ENCODE measurements at places on chromosomes 11 and 22.

DNA sequence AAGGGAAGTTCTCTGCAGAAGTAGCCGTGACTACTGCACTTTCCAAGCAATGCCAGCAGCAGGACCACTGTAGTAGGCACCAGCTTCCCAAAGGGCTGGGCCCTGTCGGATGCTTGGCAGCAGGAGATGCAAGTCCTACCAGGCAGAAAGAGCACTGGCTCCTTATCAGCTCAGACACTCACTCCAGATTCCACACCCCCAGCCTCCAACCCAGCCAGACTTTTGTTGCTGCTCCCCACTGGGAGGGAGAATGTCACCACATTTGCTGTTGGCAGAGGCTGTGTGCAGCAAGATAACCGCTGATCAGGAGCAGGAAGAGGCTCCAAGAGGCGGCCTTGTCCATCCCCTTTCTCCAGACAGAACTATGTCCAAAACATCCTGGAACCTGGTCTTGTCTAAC lies 118.7 kb downstream of the C11orf58 start:
- DNase-seq = no peak

- peak; percentile 67 for DNase-seq
Measured at GRCh38 chr11:128181984-128182383, 405.4 kb downstream of the ETS1 start.

DNA sequence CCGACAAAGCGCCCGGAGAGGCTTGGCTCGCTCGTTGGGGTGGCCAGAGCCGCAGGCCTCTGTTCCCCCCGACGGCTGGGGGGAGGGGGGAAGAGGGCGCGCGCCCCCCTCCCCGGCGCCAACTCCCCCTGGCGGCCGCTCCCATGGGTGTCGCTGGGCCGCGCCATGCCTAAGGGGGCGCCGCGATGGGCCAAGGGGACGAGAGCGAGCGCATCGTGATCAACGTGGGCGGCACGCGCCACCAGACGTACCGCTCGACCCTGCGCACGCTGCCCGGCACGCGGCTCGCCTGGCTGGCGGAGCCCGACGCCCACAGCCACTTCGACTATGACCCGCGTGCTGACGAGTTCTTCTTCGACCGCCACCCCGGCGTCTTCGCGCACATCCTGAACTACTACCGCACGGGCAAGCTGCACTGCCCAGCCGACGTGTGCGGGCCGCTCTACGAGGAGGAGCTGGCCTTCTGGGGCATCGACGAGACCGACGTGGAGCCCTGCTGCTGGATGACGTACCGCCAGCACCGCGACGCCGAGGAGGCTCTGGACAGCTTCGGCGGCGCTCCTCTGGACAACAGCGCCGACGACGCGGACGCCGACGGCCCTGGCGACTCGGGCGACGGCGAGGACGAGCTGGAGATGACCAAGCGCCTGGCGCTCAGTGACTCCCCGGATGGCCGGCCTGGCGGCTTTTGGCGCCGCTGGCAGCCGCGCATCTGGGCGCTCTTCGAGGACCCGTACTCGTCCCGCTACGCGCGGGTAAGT lies 1.4 kb downstream of the KCNC1 start:
- DNase-seq = no peak

- DNase-seq = peak; percentile 28
Measured at GRCh38 chr22:21641417-21641788, 699 bp upstream of the SDF2L1 start.

DNA sequence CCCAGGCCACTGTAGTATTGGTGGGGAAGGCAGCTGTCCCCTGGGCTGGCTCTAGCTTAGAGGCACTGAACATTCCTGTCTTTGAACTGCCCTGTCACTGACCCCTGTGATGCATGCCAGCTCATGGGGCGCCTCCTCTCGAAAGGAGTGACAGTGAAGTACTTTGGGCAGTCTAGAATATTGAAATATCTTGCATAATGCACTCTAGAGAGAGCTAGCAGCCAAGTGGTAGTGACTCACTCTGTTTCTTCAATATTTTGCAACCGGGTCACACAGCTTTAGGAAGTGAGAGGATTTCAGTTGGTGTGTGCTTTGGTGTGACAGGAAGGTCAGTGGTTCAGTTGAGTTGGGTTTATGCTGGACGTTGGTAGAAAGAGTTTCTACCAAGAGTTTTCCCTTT lies 35.5 kb upstream of the ST14 start:
- peak; percentile 100 for DNase-seq

DNA sequence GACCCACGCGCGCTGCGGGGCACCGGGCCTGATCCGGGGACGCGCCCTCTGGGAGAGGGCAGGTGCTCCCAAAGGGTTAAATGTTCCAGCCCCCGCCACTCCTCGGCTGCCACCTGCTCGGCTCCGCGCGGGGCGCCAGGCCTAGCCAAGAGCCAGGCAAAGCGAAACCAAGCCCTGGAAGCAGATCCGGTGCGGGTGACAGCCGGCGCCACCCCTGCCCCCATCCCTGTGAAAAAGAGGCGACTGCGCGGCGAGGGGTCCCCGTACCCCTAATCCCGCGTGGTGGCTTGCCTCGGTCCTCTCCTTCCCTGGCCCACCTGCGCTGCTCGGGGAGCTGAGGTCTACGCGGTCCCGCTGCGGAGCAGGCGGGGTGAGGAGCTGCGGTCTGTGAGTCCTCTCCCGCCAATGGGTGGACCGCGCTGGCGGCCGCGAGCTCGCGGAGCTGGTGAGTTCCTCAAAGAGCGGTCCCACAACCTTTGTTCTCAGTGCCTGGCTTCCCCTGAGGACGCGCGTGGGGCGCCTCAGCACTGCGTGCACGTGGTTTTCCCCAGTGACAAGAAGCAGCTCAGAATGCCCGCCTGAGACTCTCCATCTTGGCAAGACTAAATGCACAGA lies at the start of gene ME3:
ME3 (minus strand) TSS at position 610 of the 615 bp plus-strand sequence.
- peak; percentile 67 for DNase-seq

DNA sequence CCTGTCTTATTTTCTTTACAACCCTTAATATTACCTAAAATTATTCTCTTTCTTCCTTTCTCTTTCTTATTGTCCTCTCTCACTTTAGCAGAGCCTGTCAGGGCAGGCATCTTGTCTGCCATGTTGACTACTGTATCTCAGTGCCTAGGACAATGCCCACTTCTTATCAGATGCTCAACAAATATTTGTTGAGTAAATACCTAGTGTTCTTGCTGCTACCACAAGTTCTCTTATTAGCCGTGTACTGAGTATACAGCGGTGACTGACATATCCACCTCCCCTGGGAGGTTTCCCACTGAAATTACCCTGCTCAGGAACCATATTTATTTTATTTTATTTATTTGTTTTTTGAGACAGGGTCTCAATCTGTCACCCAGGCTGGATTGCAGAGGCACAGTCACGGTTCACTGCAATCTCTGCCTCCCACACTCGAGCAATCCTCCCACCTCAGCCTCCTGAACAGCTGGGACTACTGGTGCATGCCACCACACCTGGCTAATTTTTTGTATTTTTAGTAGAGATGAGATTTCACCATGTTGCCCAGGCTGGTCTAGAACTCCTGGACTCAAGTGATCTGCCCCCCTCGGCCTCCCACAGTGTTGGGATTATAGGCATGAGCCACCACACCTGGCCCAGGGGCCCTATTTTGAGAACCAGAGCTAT lies 6.7 kb downstream of the HPX start:
- no peak for DNase-seq

DNA sequence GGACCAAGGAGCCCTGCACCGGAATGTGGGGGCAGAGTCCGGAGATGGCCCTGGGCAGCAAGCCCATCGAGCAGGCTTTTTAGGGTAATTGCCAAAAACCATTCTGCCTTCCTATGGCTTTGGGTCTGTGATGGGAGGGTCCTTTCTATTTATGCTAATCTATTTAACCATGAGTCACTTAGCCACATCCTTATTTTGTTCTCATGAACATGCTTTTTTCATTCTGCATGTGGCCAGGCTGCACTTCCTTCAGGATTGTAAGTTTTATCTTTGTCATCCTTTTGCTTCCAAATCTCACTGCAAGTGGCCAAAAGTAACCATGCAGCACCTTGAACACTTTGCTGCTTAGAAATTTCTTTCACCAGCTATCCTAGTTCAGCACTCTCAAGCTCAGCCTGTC lies 88.3 kb downstream of the EFCAB6 start:
- DNase-seq = peak; percentile 79

GRCh38 chr22:37267135-37267587 lies 15.1 kb upstream of the CYTH4 start:
- peak; percentile 29 for DNase-seq

DNA sequence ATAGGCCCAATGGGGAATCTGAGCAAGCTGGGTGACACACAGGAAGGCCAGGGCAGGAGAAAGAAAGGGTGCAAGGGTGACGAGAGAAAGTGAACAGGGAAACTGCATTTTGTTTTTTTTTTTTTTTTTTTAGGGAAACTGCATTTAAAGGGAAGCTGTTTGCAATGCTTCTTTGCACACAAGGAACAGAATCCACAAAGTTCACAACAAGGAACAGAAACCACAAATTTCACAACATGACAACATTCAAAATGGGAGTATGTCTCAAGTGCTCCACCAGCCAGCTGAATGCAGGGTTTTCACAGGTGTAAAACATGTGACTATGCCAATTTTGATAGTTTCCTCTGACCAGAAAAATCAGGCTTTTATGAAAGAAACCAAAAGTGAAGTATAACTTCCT lies 6.8 kb upstream of the PLAAT3 start:
- DNase-seq = peak; percentile 99

DNA sequence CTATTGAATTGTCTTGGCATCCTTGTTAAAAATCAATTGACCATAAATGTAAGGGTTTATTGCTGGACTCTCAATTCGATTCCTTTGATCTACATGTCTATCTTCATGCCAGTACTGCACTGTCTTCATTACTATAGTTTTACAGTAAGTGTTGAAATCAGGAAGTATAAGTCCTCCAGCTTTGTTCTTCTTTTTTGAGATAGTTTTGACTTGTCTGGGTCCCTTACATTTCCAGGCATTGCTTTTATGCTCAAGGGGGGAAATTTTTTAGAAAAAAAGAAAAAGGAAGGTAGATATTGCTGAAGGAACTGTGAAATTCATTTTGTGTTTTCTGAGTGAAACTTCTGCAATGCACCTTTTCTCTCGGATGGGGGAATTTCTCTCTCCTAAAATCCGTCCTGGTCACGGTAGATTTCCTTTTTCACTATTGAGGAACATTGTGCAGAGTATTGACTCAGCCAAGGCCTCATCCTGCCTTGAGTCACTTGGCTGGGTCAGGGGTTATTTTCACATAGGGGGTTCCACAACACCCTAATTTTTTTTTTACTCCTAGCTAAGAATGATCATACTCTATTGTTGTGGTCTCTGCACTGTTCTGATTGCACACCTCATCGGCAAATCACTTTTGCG lies 2.8 kb upstream of the ACER3 start:
- peak; percentile 82 for DNase-seq

DNA sequence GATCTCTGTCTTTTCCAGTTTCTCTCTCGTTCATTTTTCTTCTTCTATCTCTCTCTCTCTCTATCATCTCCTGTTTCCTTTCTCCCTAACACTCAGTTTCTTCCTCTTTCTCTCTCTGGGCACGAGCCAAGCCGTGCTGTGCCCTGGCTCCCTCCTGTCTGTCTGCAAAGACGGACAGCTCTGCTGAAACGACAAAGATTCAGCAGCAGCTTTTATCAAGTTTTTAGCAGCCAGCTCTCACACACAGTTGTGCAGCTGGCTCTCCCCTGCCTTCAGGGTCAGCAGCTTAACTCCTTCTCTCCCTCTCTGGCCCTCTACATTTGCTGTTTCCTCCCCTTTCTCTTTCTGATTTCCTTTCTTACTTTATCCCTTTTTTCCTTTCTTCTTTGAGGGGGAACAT lies 352.0 kb upstream of the MPPED2 start:
- DNase-seq = no peak

DNA sequence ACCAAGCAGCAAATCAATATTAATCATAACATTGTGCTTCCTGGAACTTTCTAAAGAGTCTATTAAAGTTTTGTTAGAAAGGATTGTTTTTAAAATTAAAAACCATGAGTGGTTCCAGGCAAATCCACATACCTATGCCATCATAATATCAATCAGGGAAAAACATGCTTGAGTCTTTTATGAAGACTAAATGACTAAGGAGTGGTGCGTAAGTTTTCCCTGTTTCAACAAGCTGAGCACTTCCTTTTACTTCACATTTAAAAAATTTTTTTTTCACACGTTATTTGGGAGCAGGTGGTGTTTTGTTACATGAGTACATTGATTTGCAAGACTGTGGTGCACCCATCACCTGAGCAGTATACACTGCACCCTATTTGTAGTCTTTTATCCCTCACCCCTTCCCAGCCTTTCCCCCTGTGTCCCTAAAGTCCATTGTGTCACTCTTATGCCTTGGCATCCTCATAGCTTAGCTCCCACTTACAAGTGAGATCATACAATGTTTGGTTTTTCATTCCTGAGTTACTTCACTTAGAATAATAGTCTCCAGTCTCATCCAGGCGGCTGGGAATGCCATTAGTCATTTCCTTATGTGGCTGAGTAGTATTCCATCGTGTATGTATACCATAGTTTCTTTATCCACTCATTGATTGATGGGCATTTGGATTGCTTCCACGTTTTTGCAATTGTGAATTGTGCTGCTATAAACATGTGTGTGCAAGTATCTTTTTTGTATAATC lies 1190.3 kb upstream of the RAG2 start:
- DNase-seq = no peak

- DNase-seq = no peak
Measured at GRCh38 chr11:116993599-116993998, 104.6 kb downstream of the SIK3 start.

GRCh38 chr22:49953027-49953679 lies 7.4 kb upstream of the PIM3 start:
- DNase-seq = peak; percentile 26

DNA sequence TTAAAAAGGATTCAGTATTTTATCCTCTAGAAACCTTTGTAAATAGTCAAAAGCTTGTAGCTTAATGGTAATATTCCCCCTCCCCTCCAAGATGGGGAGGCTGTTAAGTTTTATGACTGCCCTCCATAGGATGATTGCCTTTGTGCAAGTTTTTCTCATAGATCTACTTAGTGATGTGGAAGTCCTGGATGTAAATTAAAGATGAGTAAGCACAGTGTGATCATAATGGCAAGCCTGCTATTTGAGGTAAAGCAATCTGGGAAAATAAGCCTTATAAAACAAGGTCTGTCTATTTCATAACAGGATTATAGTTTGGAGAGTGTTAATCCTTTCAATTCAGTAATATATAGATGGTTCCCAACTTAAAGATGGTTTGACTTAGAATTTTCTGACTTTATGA lies 216.3 kb downstream of the DDX10 start:
- no peak for DNase-seq

DNA sequence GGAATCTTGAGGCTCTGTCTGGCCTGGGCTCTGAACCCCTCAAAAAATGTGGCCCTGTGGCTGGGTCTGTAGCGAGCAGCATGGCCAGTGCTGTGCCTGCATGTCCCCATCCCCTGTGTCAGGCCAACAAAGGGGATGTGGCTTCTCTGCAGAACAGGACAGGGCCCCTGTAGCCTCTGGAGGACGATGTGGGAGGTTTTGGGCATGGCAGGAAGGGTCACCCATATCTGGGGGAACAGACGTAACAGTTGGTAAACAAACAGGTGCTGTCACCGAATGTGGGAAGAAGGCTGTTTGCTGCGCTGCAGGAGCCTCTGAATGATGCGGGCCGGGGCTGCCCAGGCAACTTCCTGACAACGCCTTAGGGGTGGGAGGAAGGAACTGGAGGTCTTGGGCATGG lies 35.0 kb downstream of the LRP5 start:
- DNase-seq = no peak
